ENCODE measurements at places on chromosomes 1 and 21. TPM values are rescaled to one million over a fixed set of nuclear protein-coding genes. Genes with fewer than 3 reads are reported as not detected.

The C1orf74 gene
- total RNA-seq, result 2.2 TPM

The TGFB2 gene
- total RNA-seq, result 56.2 TPM

The NCF2 gene
- not detected for total RNA-seq

The MROH7 gene
- total RNA-seq, result 0.28 TPM

The FAM76A gene
- 10.1 TPM for total RNA-seq

The FOXD2 gene
- total RNA-seq, result under 0.01 TPM

The LRRC8C gene
- 15.9 TPM for total RNA-seq

All from endothelial cell of coronary artery (primary cell).